ENCODE measurements at places on chromosomes 1 and 21.

DNA sequence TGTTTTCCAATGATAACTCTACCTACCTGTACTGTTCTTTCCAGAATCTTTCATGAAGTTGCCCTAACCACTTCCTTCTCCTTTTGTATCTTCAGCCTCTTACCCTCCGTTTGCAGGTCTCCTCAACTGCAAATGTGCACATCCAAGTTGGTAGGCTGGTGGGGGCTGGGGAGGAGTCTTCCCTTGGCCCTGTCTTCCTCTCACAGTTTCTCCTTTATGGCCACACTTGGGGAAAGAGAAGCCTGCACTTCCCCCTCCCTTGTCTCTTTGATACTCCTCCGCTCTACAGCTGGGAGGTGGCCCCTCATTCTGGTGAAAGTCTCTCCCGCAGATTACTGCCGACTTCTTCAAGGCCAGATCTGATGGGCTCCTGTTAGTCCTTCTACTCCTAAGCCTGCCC lies 26.9 kb upstream of the GPR88 start:
- DNase-seq = no peak

DNA sequence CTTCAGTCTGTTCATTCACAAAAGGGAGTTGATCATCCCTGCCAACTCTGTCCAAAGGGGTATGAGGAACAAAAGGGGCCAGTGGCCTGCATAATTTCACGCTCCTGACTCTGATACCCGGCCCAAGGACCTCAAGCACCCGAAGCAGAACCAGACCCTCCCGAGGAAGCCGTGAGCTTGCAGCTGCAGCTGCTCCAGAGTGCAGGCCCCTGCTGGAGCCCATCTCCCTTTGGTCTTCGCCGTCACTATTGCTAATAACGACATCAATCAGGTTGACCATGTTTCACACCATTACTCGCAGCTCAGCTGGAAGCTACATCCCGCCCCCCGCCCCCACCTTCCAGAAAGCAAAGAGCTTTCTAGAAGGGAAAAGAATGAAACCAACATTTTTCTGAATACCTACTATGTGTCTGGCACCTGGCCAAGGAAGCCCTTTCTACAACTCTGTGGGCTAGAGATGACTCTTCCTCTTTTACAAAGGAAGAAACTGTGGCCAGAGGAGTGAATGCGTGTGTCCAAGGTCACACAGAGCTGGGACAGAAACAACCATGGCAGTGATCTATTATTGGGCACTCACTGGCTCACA lies 5.5 kb downstream of the NKAIN1 start:
- DNase-seq = no peak

- no peak for DNase-seq
These were observed 62.4 kb downstream of the DISC1 start for GRCh38 chr1:231688989-231689388.

GRCh38 chr1:198118134-198118533 lies 38.7 kb upstream of the NEK7 start:
- peak; percentile 85 for DNase-seq

DNA sequence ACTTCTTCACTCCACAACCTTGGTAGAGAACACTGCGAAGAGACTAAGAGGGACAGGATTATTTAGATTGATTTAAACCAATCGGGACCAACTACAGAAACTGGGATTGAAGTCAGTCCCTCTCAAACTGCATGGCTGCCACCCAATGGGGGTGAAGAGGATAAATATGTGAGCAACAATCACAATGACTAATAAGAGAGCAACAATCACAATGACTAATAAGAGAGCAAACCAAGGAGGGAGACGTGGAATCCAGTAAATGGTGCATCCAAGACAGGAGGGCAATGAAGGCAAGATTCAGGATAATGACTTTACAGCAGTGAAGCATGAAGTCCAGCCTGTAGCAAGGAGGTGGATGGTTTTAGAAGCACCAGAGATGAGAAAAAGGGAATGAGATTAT lies 322.8 kb downstream of the TTLL7 start:
- DNase-seq = no peak

GRCh38 chr1:219414250-219414649 lies 198.7 kb downstream of the ZC3H11B start:
- no peak for DNase-seq

GRCh38 chr1:223512057-223512456 lies 118.8 kb downstream of the CCDC185 start:
- DNase-seq = no peak

- no peak for DNase-seq
These were observed 68.5 kb downstream of the NIBAN1 start for GRCh38 chr1:184905601-184906322.

All from left hindlimb (tissue), 1 donor.